ENCODE measurements at places on chromosomes 16 and 17. TPM values are rescaled to one million over a fixed set of nuclear protein-coding genes. Genes with fewer than 3 reads are reported as not detected.

DNA sequence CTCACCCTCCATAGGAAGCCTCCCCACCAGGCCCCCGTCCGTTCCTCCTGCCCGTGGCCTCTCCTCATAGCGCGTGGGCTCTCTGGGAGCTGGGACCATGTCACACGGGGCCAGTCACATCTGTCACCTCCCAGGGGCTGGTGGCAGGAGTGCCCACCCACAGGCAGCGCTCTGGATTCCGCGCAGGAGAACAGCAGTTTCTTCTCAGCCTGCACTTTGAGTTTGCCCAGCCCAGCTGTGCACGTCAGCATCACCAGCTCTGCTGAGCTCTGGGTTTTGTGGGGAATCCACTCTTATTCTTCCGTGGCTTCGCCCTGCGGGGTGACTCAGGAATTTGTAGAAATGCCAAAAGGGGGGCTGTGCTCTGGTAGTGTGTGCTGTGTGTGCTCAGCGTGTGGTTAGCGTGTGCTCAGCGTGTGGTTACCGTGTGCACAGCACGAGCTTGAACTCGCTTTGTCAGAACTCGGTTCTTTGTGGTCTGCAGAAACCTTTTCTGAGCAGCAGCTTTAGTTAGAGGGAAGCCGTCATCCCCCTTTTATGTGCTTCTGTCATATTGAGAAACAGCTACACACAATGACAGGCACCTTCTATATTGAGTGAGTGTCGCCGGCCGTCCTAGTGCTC, 3.2 kb downstream of the ACSF3 start:
- no peak for DNase-seq

- peak; percentile 72 for DNase-seq
These were observed 36.8 kb downstream of the CHD9 start for GRCh38 chr16:53091466-53092211.

DNA sequence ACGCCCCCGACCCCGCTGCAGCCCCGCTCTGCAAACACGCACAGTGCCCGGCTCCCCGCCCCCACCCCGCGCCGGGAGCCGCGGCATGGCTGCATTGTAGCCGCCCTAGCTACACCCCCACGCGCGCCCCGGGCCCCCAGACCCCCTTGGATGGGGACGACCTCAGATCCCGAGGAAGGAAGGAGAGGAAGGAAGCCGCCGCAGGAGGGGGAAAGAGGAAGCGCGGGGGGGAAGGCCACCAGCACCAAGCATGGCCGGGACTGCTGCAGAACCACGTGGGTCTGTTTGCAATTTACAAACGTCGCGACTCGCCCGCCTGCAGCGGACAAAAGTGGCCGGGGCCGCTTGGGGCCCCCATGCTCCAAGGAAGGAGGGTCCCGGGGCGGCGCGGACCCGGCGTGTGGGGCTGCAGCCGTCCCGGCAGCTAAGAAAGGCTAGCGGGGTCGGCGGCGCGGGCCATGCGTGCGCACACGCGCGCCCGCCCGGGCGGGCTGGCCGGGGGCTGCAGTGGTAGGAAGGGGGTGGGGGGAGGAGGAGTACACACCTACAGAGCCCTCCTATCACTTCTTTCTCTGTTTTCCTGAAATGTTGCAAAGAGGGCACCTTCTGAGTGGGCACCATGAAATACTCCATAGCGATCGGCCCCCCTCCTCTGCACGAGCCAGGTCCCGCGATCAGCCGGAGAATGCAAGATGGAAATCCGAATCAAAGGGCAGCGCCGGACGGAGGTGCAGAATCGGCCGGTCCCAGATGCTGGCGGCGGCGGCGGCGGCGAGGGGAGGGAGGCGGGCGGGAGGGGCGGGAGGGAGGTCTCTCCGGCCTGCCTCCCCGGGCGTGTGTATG, 488 bp downstream of the TFAP4 start:
- no peak for DNase-seq

- no peak for DNase-seq
These were observed 22.7 kb downstream of the YPEL2 start for GRCh38 chr17:59353936-59354755.

DNA sequence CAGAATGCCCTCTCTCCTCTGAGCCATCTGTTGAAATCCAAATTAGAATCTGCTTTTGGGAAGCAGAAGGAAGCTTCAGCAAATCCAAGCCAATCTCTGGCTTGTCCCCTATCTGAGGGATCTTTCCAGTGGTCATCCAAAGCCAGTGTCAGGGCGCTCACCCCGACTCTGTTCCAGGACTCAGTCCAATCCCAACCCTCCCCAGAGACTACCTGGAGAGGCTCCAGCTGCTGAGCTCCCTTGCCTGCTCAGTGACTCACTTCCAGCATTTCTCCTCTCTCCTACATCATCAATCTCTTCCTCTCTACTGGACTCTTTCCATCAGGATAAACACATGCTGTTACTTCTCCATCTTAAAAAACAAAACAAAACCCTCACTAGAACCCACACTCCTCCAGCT, 2.4 kb downstream of the MATCAP1 start:
- no peak for DNase-seq

DNA sequence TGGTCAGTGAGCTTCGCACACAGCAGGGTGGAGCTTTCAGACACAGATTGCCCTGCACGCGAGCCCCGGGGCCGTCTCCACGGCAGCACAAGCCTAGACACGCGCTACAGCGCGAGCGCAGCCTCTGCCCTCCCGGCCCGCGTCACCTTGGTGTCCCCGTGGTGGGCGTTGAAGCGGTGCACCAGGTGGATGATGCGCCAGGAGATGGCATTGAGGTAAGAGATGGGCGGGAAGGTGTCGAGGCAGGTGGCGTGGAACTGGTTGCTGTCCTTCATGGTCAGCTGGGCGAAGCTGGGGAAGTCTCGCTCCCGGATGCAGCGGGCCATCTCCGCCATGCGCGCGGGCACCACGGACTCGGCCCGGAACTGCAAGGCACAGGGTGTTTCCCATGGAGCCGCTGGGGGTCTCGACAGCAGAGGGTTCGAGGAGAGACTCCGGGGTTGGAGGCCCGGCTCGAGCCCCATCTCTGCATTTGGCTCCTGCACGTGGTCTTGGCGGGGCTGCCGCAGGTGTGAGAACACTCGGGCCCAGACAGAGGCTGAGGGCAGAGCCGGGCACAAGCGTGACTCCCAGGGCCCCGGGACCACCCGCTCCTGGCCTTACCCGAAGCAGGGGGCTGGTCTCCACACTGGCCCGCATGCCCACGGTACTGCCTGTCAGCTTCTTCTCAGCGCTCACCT, 4.3 kb upstream of the CYBA start:
- DNase-seq = no peak

DNA sequence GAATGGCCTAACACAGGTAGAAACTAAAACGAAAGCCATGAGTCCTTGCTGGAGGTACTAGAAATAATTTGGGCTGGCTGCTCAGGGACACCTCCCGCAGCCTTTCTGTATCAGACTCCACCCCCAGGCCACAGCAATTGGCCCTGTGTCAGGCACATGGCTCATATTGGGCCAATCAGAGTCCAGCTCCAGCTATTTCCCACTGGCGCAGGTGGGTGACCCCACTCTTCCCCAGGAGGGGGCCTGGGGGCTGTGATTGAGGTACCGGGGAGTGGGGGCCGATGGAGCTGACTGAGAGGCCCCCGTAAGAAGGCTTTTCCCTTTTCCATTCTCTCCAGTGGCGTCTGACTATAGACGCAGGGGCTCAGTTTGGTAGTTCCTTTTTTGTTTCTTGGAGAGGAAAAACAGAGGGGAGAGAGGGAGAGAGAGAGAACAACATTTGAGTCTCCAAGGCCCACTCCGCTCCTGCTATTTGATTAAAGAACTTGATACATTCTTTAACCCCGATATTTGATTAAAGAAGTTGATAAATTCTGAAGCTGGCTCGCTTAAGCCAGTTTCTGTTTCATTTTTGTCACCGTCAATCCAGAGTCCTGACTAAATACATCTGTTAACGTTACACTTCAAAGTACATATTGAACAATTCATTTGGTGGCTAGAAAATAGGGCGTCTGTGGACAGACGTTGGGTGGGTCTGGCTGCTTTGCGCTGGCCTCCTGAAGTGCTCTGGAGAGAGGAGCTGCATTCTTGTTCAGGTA, 26.3 kb downstream of the FOXL1 start:
- no peak for DNase-seq

GRCh38 chr17:52710363-52710901, 551.9 kb upstream of the CA10 start:
- no peak for DNase-seq

GRCh38 chr17:76104140-76104895, 731 bp upstream of the EXOC7 start:
- DNase-seq = no peak

GRCh38 chr16:77450790-77451487, 16.1 kb upstream of the ADAMTS18 start:
- no peak for DNase-seq

DNA sequence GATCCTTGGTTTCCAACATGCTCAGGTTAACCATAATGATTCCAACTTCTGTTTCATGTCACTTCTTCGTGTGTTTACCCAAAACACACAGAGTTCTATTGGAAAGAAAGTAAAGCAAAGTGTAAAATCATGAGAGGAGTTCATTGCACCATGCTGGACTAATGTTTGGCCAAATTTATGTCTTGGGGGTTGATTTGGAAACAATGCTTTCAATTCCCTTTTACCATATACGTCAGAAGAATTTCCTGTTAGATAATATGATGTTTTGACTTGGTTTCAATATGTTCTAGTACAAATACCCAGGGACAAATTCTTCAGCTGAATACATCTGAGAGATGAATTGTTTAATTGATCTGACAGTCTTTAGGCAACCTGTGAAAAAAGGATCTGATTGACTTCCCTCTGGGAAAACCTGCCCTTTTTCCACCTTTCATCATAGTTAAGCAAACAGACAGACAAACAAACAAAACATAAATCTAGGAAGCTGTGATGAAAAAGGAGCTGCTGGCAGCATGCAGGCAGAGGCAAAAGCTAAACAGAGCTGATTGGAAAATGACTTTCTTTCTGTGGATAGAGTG, 26.0 kb upstream of the MPHOSPH6 start:
- no peak for DNase-seq

DNA sequence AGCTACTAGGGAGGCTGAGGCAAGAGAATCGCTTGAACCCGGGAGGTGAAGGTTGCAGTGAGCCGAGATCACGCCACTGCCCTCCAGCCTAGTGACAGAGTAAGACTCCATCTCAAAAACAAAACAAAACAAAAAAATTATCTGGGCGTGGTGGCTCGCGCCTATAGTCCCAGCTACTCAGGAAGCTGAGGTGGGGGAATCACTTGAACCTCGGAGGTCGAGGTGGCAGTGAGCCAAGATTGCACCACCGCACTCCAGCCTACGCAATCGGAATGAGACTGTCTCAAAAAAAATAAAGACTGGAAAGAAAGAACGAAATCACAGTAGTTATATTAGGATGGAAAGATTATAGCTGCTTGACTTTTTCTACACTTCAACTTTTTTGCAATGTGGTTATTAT, 18.9 kb downstream of the COG1 start:
- DNase-seq = no peak

DNA sequence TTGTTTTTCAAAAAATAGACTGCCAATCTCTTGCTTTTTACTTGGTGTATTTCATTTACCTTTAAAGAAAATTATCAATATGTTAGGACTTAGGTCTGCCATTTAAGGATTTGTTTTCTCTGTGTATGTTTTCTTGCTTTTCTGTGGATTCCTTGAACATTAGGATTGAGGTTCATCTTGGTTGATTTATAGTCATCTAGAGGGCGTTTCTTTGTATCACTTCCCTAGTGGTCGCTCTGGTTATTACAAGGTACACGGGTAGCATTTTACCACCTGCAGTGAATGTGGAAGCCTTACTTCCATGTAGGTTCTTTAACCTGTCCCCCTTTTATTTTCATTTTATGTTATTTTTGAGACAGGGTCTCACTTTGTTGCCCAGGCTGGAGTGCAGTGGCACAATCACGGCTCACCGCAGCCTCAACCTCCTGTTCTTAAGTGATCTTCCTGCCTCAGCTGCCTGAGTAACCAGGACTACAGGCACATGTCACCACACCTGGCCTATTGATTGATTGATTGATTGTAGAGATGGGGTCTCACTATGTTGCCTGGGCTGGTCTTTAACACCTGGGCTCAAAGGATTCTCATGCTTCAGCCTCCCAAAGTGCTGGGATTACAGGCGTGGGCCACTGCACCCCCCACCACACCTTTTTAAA, 35.2 kb upstream of the CBX4 start:
- no peak for DNase-seq

- DNase-seq = peak; percentile 53
These were observed 60.7 kb upstream of the GRIN2A start for GRCh38 chr16:10242916-10243315.

DNA sequence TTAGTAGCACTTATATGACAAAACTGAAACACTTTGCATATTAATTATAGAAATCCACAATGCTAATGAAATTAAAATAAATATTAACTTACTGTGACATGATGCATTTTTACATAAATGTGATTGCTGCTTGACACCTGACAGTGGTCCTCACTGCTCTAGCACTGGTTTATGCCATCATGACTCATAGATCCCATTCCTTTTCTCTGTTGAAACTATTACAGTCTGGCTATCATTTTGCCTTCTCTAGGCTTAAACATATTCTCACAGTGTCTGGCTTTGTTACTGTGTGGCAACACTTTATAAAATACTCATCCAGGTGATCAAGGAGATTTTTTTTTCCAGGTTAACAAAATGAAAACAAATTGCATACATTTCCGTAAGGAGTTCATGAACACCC, 108.0 kb downstream of the MRTFB start:
- no peak for DNase-seq

DNA sequence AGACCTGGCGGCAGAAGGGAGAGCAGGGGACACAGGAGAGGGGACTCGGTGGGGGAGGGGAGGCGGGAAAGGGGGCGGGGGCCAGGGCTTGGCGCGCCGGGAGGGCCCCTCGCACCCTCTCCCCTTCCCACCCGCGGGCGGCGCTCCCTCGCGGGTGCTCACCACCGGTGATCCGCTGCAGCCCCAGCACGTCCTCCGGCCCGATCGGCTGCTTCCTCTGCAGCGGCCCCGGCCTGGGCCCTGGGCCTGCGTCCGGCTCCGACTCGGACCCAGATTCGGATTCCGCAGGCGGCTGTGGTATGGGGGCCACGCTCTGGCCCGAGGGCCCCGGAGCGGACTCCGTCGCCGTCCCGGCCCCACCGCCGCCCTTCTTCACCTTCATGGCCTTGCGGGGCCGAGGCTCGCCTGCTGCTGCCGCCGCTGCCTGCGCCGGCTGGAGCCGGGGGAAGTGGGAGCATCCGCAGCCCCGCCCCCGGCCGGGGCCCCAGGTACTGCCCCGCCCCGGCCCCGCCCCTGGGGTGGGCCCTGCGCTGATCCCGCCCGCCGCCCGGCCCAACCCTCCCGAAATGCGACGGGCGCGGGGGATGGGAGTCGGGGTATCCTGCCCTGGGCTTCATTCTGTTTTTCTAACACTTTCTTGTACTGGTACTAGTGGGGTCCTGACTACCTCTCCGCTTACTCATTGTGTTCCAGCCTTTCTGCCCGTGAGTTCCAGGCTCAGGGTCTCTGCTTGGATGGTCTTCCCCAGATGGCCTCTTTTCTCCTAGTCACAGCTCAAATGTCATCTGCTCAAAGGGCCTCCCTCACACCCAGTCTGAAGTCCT, at the start of gene UNC119:
Gene UNC119 (minus strand): TSS at position 449 of the 824 bp plus-strand sequence. CDS start 67 bp downstream, at position 382.
- no peak for DNase-seq

- DNase-seq = no peak
These were observed 2.8 kb downstream of the PTX4 start for GRCh38 chr16:1485847-1486496.

GRCh38 chr16:55592306-55592705, 25.8 kb downstream of the CAPNS2 start:
- DNase-seq = no peak

The GNAO1 gene
- not detected for total RNA-seq

The GPR142 gene
- total RNA-seq = not detected

The SPEM3 gene
- total RNA-seq = not detected

The WNK4 gene
- total RNA-seq = 0.27 TPM

The ITGAD gene
- 4.0 TPM for total RNA-seq

The CCDC78 gene
- 16.2 TPM for total RNA-seq

The IRF8 gene
- total RNA-seq = 191 TPM

The KRT32 gene
- not detected for total RNA-seq

The HOXB6 gene
- 0.13 TPM for total RNA-seq

The DNAH9 gene
- total RNA-seq = 0.05 TPM

The ACE gene
- total RNA-seq = 0.46 TPM

All from GM12878 (cell line).